ENCODE measurements at places on chromosomes 5 and 9. TPM values are rescaled to one million over a fixed set of nuclear protein-coding genes. Genes with fewer than 3 reads are reported as not detected.

The SPINK7 gene
- total RNA-seq, result not detected

The SPINK14 gene
- not detected for total RNA-seq

The IFNK gene
- total RNA-seq, result not detected

The RANBP3L gene
- total RNA-seq, result not detected

GRCh38 chr5:126277762-126278161 lies 145.4 kb upstream of the GRAMD2B start:
- no peak overlapping the region for H3K27ac ChIP-seq
- no peaks in the 10 kb centered on the region for H3K27me3 ChIP-seq
- no peak overlapping the region for H3K4me3 ChIP-seq
- DNase-seq, result no peak
- no peaks in the 10 kb centered on the region for H3K36me3 ChIP-seq
- no peaks in the 10 kb centered on the region for H3K4me1 ChIP-seq
